Mammary epithelial cell (primary cell): ENCODE measurements at places on chromosomes 5 and 9. TPM values are rescaled to one million over a fixed set of nuclear protein-coding genes. Genes with fewer than 3 reads are reported as not detected.

Gene RNF14
- total RNA-seq: 93.7 TPM

Gene AQP3
- total RNA-seq: 11.0 TPM

Gene GOLGA1
- 11.5 TPM for total RNA-seq

Gene RMRP
- 114,057 TPM for total RNA-seq

Gene PTGER4
- total RNA-seq: 2.7 and 4.9 TPM in 2 replicates

Gene ADCY2
- not detected in 2 replicates for total RNA-seq

Gene CCDC192
- not detected for total RNA-seq
